ENCODE measurements at places on chromosomes 2 and 18. TPM values are rescaled to one million over a fixed set of nuclear protein-coding genes. Genes with fewer than 3 reads are reported as not detected.

DNA sequence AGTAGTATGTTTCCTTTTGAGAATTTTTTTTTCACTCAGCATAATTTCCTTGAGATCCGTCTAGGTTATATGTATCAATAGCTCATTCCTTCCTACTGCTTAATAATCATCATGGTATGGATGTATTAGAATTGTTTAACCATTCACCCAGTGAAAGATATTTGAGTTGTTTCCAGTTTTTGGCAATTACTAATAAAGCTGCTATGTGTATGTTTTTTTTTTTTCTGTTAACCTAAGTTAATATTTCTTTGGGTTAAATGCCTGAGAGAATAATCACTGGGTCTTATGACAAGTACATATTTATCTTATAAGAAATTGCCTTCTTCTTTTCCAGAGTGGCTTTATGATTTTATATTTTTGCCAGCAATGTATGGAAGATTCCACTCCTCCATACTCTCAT lies 96.4 kb upstream of the ST6GAL2 start:
- H3K27ac ChIP-seq: no peak overlapping the region
- no peaks in the 10 kb centered on the region for H3K36me3 ChIP-seq
- H3K4me1 ChIP-seq: no peaks in the 10 kb centered on the region
- no peak for DNase-seq
- no peaks in the 10 kb centered on the region for H3K27me3 ChIP-seq
- H3K4me3 ChIP-seq: no peak overlapping the region

GRCh38 chr2:15733867-15734673 lies 142.4 kb downstream of the DDX1 start:
- peaks cover 49% of the 10 kb centered on the region for H3K4me1 ChIP-seq
- peak; percentile 51 for DNase-seq
- peak overlapping the region; percentile 35 for H3K27ac ChIP-seq
- no peaks in the 10 kb centered on the region for H3K36me3 ChIP-seq

DNA sequence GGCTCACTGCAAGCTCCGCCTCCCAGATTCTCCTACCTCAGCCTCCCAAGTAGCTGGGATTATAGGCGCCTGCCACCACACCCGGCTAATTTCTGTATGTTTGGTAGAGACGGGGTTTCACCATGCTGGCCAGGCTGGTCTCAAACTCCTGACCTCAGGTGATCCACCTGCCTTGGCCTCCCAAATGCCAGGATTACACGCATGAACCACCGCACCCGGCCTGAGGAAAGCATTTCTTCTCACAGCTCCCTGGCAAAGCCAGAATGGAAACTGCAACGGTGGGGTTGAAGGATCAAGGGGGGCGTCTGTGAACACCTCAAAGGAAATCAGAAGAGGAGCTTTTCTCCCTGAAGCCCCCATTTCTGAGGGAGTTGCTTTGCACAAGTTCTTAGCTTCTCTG lies 11.2 kb upstream of the TEX51 start:
- H3K27ac ChIP-seq: no peak overlapping the region
- no peaks in the 10 kb centered on the region for H3K27me3 ChIP-seq
- H3K4me3 ChIP-seq: no peak overlapping the region
- peaks cover 6% of the 10 kb centered on the region for H3K4me1 ChIP-seq

- no peak overlapping the region for H3K27ac ChIP-seq
- H3K36me3 ChIP-seq: no peaks in the 10 kb centered on the region
These were observed 183.4 kb downstream of the NEDD4L start for GRCh38 chr18:58227361-58227930.

GRCh38 chr2:197249381-197250083 lies 61.0 kb downstream of the ANKRD44 start:
- DNase-seq: no peak
- H3K4me3 ChIP-seq: no peak overlapping the region
- H3K27ac ChIP-seq: no peak overlapping the region
- H3K36me3 ChIP-seq: no peaks in the 10 kb centered on the region

- H3K27me3 ChIP-seq: no peaks in the 10 kb centered on the region
- H3K27ac ChIP-seq: no peak overlapping the region
- H3K4me3 ChIP-seq: no peak overlapping the region
- H3K36me3 ChIP-seq: no peaks in the 10 kb centered on the region
- DNase-seq: no peak
These were observed 291.8 kb upstream of the LRATD1 start for GRCh38 chr2:14340703-14341102.

DNA sequence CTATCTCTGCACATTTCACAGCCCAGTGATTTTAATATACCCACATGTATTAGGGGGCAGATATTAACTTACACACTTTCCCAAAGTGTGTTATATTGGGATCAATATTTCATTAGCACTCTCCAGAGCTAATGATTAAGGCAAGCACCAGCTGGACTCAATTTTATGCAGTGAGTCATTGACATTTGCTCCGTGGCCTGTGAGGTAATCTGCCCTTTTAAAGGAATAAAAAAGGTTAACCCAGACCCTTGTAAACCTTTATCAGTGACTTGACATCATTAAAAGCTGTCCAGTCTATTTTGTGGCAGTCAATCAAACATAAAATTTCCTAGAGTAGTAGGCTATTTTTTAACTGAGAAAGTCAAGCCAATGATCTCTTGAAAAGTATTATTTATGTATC lies 1870.4 kb upstream of the CELF4 start:
- no peak overlapping the region for H3K27ac ChIP-seq
- H3K4me1 ChIP-seq: no peaks in the 10 kb centered on the region
- no peaks in the 10 kb centered on the region for H3K36me3 ChIP-seq
- DNase-seq: no peak
- no peak overlapping the region for H3K4me3 ChIP-seq

Gene UGT1A8
- total RNA-seq: 0.10 TPM

Gene FAM124B
- 0.17 TPM for total RNA-seq

Gene VIL1
- 261 TPM for total RNA-seq

Gene FBLN7
- 1.6 TPM for total RNA-seq

Gene ALPP
- 6.5 TPM for total RNA-seq
